ENCODE measurements at places on chromosomes 6 and 20. TPM values are rescaled to one million over a fixed set of nuclear protein-coding genes. Genes with fewer than 3 reads are reported as not detected.

GRCh38 chr6:17870300-17871188 lies 116.9 kb downstream of the KIF13A start:
- no peak for DNase-seq

DNA sequence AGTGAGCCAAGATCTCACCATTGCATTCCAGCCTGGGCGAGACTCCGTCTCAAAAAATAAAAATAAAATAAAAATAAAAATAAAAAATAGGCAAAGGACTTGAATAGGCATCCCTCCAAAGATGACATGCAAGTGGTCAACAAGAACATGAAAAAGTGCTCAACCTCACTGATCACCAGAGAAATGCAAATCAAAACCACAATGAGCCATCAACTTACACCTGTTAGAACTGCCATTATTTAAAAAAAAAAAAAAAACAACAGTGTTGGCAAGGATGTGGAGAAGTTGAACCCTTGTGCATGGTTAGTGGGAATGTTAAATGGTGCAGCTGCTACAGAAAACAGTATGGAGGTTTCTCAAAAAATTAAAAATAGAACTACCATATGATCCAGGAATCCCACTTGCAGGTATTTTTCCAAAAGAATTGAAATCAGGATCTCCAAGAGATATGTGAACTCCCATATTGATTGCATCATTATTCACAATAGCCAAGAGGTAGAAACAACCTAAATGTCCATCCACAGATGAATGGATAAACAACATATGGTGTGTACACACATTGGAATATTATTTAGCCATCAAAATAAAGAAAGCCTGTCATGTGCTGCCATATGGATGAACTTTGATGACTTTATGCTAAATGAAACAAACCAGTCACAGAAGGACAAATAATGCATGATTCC lies 2.8 kb downstream of the C20orf203 start:
- no peak for DNase-seq

DNA sequence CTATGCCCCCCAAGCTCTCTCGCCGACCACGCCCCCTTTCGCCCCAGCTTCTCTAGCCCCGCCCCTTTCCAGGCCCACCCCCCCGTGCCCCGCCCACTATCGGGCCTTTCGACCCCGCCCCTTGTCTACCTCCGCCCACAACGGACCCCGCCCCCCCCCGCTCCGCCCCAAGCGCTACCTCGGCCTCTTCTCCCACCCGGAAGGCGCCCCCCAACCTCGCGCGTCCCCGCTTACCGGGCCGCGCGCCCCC lies 200 bp downstream of the ZBTB22 start:
- no peak for DNase-seq

- no peak for DNase-seq
Observed at GRCh38 chr20:19918965-19919329, 98.2 kb upstream of the NAA20 start.

GRCh38 chr6:108295676-108296075 lies 822 bp downstream of the AFG1L start:
- no peak for DNase-seq

Gene SLC25A27
- 19.1 TPM for polyA plus RNA-seq

Gene BMP2
- polyA plus RNA-seq: 3.3 TPM

Gene POU3F2
- polyA plus RNA-seq: not detected

All from kidney (tissue), 22 donors.